ENCODE measurements at places on chromosomes 7 and 10.

DNA sequence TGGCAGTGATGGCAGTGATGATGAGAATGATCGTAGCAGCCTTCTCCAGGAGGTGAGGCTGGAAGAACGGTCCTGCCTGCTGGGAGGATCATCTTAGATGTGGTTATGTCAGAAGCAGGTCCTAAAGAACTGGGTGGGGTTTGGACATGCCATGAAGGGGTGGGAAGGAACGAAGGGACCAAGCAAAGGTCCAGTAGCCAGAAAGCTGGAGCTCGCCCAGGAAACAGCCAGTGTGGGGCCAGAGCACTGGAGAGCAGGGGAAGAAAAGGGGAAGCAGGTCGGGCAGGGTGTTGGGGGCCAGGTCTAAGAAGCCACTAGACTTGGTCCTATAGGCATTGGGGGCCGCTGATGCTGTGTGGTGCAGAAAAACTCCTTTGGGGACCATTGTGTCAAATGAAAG lies 127.4 kb downstream of the RGS10 start:
- no peak for DNase-seq

- no peak for DNase-seq
Measured at GRCh38 chr10:77251297-77252013, 386.2 kb downstream of the KCNMA1 start.

- DNase-seq, result no peak
Measured at GRCh38 chr7:41567031-41567730, 135.7 kb downstream of the INHBA start.

- no peak for DNase-seq
Measured at GRCh38 chr7:1163121-1163520, 3.1 kb upstream of the ZFAND2A start.
